Kidney tubule cell (primary cell): ENCODE measurements at places on chromosomes 6 and 20.

- DNase-seq = no peak
Measured at GRCh38 chr6:21208796-21209186, 384.8 kb upstream of the SOX4 start.

- DNase-seq = no peak
Measured at GRCh38 chr6:164068527-164068926, 654.0 kb downstream of the QKI start.

DNA sequence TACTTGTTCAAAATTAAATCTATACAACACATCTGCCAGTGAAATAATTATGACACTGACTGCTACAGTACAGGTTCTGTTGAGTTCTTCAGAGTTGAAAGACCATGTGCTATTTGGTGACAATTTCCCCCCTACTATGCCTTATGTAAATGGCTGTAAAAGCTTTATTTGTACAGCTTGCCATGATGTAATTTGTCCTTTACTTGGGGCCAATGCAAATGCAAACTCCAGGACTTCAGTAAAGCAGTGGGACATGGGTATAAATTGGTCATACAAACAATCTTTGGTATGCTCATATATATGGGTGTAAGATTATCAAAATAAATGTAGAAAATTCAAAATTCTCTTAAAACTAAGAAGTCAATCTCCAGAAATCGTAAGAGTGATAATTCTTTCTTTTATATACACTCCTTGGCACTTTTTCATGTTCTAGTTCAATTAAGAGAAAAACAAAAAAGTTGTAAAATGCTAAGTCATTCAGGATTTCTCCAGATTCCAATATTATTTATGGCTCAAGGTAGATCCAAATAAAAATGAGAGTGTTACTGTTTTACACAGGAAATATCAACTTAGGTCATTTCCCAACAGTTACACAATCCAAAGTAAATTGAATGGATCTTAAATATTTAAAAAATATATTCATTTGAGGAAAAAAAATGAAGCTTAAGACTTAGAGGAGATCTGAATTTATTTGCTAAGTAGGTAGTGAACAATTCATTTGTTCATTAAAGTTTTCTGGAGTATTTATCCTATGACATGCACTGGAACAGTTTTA lies 1310.5 kb upstream of the CITED2 start:
- no peak for DNase-seq

GRCh38 chr6:150930841-150931240 lies 65.3 kb downstream of the MTHFD1L start:
- no peak for DNase-seq

DNA sequence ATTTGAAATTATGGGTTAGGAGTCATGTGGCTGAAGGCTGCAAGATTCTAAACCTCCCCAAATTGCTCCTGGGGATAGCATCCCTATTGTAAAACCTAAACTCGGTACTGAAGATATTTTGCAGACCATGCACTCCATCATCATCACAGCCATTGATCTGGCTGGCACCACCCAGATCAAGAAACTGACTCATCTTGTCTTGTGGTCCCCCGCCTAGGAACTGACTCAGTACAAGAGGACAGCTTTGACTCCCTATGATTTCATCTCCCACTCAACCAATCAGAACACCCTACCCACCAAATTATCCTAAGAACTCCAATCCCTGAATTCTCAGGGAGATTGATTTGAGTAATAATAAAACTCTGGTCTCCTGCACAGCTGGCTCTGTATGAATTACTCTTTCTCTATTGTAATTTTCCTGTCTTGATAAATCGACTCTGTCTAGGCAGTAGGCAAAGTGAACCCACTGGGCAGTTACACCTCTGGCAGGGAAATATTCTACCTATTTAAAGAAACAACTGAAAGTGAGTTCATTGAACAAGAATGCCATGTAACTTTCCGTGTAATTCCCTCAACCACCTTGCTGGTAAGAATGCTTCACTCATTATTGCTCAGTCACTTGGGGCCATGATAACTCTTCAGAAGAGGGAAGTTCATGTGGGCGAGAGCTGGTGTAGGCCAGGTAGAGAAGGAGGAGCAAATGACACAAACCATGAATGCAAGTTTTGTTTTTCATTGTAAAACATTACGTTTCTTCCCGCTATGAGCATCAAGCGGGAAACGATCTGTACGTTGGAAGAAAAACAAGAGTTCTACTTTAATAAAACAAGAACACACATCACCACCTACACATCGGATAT lies 602.9 kb upstream of the ARID1B start:
- DNase-seq = peak; percentile 80

DNA sequence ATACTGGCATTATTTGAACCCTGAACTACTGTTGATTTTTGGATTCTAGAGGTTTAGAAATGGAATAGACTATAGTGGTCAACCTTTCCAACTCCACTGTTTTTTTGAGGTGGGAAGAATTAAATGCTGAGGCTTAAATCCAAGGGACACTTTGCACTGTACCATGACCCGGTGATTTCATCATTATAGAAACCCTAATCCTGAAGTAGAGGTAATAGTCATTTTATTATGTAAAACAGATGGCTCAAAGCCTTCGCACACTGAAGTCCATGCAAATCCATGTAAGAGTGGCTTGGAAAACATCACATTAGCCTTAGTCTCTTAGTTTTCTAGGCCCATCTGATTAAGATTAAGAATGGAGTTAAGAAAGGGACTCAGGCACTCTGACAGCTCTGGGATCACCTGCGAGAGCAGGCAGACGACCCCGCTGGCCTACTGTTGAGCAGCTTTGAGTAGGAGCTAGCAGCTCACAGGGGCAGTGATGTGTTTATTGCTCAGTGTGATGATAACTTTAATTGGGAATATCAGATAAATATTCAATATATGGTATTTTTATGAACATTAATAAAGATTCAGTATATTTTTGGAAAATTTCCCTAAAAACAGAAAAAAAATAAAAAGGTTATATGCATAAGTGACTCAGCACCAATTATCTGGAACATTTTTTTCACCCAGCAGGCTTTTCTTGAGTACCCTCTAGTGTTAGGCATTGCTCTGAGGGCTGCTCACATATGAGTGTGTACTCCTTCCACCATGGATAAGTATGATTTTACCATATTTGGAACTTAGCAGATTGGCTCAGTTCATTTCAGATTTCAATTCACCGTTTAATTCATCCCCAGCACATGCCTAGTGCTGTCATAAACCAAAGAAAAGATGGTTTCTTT lies 13.4 kb downstream of the SLX4IP start:
- DNase-seq = no peak

GRCh38 chr6:162219266-162219665 lies 508.3 kb downstream of the PRKN start:
- no peak for DNase-seq

- no peak for DNase-seq
Measured at GRCh38 chr20:58693226-58694006, 816 bp downstream of the NPEPL1 start.

- no peak for DNase-seq
Measured at GRCh38 chr6:134734312-134734869, 215.5 kb downstream of the ALDH8A1 start.

DNA sequence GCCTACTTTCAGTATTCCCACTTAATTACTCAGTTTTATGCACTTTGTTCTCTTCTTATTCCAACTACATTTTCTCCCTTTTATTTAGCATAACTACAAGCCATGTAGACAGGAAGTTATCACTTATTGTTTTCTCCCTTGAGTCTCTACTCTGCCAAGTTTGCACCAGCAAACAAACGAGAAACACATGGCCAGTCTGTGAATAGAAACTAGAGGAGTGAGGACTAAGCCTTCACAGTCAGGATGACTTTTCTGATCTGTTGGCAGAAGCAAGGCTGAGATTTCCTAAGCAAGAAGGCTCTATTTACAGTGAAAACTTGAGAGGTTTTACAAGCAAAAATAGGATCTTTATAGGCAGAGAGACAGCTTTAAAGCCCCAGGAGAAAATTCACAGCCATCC lies 69.8 kb upstream of the TINAG start:
- no peak for DNase-seq

DNA sequence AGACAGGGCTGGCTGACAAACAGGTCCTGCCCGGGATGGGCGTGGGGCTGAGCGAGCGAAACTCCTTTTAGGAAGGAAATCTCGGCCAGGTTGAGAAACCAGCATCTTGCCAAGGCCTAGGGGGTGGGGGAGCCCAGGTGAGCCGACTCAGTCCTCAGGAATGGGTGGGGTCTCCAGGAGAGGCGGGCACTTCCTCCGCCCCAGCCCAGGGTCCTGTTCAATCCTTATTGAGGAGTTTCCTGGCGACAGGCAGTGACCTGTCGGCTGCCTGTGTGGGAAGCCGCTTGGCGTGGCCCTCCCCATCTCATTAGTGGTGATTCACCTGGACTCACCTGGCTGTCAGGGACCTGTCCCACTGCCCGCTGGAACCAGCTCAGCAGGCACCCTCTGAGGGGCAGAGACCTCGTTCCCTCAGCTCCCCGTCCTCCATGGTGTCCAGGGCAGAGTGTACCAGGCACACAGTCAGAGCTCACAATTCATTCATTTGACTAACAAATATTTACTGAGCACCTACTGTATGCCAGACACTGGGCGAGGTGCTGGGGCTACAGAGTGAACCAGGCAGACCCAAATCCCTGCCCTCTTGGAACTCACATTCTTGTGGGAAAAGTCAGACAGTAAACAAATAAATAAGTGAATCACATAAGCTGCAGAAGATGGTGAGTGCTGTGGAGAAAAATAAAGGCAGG lies 51.1 kb downstream of the FGD2 start:
- peak; percentile 79 for DNase-seq

DNA sequence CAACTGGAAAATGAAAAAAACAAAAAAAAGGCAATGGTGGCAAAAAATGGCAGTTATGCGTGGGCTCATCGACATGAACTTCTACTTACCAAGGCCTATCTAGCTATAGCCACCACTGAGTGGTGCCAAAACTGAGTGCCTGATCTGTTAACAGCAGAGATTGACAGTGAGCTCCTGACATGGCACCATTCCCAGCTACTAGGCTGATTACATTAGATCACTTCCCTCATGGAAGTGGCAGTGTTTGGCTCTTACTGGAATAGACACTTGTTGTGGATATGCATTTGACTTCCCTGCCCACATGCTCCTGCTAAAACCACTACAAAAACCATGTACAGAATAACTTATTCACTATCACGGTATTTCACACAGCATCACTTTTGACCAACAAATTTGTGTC lies 216.1 kb upstream of the SGK1 start:
- DNase-seq = peak; percentile 7

DNA sequence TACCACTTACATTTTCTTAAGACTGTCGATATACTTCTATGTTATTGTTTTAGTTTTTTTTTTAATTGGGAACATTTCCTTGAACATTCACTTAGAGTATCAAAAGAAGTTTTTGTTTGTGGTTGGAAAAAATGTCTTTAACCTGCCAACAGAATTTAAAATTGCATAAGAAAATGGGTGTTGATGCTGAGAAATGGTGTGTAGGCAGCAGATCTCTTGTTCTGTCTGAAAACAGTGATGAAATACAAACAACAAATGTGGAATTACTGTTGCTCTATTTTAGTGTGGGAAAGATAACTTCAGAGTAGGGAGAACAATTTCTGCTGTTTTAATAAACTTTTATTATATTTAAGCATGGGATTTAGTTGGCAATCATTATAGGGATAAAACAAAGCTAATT lies 293.5 kb downstream of the CDKAL1 start:
- DNase-seq = no peak

GRCh38 chr6:6474170-6474920 lies 114.2 kb upstream of the LY86 start:
- DNase-seq = no peak

- no peak for DNase-seq
Measured at GRCh38 chr6:108623995-108624394, 63.3 kb downstream of the FOXO3 start.

DNA sequence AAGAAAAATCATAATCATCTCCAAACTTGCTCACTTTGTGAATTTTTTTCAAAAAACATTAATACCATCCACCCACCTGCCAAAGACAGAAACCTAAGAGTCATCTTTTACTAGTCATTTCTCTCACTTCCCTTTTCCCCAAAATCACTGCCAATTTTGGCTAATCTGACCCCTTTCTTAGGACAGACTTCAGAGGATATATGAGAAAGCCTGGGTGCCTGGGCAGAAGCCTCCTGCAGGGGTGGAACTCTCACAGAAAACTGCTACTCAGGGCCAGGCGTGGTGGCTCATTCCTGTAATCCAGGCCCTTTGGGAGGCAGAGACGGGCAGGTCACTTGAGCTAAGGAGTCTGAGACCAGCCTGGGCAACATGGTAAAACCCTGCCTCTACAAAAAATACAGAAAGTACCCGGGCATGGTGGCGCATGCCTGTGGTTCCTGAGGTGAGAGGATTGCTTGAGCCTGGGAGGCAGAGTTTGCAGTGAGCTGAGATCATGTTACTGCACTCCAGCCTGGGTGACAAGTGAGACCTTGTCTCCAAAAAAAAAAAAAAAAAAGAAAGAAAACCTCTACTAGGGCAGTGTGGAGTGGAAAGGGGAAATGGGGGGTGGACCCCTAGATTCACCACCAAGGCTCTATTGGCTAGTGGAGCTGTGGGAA lies 3.8 kb downstream of the DEK start:
- DNase-seq = peak; percentile 72

- peak; percentile 82 for DNase-seq
Measured at GRCh38 chr6:47413752-47414422, 63.7 kb upstream of the CD2AP start.

- peak; percentile 59 for DNase-seq
Measured at GRCh38 chr6:89140347-89141156, 5.3 kb upstream of the PM20D2 start.

- no peak for DNase-seq
Measured at GRCh38 chr6:166152660-166153059, 15.0 kb downstream of the TBXT start.

DNA sequence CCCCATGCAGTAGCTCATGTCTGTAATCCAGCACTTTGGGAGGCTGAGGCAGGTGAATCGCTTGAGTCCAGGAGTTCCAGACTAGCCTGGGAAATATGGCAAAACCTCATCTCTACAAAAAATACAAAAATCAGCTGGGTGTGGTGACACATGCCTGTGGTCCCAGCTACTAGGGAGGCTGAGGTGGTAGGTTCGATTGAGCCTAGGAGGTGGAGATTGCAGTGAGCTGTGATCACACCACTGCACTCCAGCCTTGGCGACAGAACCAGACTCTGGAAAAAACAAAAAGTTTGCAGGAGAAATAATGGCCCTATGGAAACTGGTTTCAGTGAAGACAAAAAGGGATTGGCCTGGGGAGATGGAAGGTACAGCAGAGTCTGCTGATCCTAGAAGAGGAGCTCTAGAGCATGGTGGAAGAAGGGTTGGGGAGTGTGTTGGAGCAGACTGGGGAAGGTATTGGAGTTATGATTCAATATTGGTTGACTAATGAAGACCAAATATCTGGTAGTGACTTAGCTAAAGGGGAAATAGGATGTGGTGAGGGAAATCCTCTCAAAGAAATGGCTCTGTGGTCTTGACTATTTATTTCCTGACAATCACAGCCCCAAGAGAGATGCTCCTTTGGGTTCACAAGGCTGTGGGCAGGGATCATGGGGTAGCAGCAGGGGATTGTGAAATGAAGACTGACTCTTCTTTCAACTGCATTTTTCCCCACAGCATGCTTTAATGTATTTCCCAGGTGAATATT lies 281.9 kb downstream of the UTRN start:
- DNase-seq = peak; percentile 4

GRCh38 chr20:24598996-24599395 lies 129.6 kb downstream of the SYNDIG1 start:
- DNase-seq = no peak

GRCh38 chr6:2114100-2114499 lies 131.3 kb downstream of the GMDS start:
- no peak for DNase-seq

GRCh38 chr6:100184473-100184872 lies 190.4 kb upstream of the MCHR2 start:
- DNase-seq = no peak
